CD8-positive, alpha-beta memory T cell (primary cell): ENCODE measurements at places on chromosomes 6 and 20.

DNA sequence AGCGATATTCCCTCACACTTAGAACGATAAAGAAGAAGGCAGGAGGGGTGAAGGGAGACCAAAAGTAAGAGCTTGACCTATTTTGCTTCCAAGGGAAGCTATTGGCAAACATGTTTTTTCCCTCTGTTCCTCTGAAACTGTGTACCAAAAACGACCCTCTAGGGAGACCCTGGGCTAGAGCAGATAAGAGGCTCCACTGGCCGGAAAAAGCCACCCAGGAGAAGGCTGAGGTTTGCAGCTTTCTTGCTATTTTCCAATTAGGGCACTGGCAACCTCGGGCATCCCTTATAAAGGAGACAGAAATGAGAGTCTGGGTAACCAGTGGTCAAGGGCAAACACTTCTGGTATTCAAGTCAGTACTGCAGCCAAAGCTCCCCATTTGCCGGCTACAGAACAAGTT is 168.0 kb downstream of the KIF16B start:
- DNase-seq = no peak

DNA sequence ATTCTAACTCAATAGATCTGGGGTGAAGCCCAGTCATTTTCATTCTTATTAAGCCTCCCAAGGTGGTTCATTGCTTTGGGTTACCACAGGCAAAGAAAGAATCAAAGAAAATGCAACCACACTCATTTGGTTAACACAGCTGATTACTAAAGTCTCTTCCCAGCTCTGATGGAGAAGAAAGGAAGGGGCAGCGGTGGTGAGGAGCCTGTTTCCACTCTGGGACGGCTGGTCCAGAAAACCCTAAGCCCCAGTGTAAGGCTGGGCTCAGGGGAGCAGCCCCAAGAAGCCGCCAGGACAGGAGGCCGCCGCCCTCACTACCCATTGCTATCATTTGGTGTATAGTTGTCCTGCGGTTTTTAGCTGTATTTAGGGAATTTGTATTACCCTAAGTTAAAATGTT is 226.9 kb downstream of the CD83 start:
- no peak for DNase-seq

DNA sequence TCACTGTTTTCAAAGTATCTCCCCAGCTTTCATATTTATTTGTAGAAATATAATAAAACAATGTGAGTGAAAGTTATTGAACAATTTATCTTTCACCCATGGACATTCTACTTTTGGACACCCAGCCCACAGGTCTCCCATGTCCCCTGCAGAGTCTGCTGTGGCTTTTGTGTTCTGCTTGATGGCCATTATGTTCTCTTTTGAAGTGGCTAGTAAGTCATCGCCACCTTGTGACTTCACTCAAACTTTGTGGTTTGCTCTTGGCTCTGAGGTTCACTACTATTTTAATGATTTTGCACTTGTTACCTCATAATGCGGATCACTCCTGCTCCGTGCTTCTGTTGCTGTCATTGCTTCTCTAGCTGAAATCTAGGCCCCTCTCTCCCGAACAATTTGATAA is 10.2 kb upstream of the DEFB113 start:
- DNase-seq = no peak

DNA sequence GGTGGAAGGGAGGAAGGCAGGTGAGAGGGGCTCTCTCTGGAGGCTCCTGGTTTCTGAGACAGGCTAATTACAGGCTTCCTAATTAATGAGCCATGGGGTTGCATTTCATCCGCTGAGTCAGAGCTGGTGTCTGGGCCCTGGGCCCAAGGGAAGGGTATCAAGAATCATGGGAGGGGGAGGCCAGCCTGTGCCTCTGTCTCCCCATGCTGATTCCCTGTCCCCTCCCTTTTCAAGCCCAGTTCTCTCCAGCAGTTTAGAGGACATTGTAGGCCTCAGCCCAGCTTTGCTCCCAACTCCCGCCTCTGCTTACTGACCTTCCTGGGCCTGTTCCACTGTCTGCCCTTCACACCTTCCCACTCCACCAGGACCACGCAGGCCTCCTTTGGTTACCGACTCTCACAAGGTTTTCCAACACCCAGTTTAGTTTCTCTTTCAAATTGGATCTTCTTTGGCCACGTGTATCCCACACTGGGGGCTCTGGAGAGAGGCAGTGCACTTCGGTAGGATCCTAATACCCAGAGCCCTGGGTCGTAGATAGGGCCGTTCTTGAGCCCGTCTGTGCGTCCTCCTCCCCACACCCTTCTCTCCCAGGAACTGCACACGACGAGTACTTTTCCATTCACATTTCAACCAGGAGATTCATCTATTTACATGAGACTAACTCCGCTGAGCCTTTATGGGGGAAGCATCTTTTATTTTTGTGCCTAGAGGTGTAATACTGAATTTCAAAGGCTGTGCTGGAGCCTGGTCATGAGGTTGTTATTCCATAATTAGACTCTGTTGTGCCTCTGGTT is 18.2 kb upstream of the AVP start:
- no peak for DNase-seq

- DNase-seq = no peak
Observed at GRCh38 chr6:82597201-82597600, 233.6 kb downstream of the TPBG start.

- DNase-seq = no peak
Observed at GRCh38 chr6:127939442-127940066, 38.7 kb upstream of the THEMIS start.

DNA sequence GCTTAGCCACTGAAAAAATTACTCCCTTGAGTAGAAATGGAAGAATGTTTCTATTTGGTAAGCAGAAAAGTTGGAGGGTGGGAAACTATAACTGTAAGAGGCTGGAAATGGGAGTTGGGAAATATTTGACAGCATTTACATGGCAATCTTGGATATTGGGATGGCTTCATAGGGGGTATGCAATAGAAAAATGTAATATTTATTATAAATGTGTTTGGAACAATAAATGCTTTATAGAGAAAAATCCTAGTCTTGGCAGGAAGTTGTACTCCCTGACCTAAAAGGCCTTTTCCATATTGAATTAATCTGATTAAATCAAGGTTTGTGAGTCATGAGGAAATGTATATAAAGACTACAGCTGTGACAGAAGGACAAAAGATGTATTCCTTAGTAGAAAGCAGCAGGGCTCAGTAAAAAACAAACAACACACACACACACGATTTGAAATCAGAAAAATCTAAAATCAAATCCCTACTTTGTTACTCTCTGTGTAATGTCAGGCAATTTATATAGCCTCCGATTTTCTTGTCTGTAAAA is 272.3 kb downstream of the CD109 start:
- DNase-seq = no peak

DNA sequence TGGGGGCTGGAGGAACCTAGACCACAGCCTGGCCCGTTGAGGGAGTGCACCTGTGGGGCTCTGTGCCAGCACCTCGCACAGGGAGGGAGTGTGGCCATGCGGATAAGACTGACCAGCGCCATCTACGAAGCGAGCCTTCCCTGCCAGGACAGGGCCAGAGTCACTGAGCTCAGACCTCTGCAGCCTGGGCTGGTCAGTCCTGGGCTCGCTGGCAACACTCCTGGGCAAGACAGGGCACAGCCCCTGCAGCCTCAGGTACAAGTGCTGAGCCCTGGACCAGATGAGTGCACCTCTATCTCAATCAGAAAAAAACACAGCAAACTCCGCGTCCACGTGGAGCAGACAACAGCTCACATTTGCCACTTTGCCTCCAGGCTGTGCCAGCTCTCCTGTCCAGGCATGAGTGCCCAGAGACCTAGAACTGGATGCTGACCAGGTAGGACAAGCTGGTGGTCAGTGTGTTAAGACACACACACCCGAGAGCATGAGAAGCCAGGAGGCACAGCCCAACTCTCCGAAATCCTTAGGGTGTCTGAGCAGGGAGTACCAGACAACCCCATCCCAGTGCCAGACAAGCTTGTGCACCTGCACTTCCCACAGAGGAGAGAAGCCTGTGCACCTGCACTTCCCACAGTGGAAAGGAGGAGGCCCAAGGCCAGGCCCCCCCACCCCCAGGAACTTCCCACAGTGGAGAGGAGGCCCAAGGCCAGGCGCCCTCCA is 4.9 kb downstream of the ARFRP1 start:
- DNase-seq = no peak

GRCh38 chr6:102793752-102794151 is 1400.2 kb downstream of the GRIK2 start:
- DNase-seq = no peak

GRCh38 chr6:28867086-28867409 is 56.7 kb downstream of the TRIM27 start:
- no peak for DNase-seq

DNA sequence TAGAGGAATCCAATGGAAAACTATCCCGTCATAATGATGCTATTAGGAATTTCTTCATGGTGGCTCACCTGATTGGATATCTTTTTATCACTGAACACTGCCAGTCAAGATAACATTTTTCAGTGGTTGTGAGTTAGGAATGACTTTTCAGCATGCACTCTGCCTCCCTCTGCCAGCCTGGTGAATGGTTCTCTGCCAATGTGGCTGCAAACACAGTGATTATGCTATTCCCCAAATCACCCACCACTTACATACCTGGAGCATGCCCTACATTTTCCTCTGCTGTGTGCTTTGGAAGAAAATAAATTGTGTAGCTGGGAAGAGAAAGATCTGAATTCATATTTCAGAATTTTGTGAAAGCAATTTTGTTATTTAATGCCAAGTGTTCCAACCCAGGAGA is 102.6 kb upstream of the LAMP5 start:
- DNase-seq = no peak

DNA sequence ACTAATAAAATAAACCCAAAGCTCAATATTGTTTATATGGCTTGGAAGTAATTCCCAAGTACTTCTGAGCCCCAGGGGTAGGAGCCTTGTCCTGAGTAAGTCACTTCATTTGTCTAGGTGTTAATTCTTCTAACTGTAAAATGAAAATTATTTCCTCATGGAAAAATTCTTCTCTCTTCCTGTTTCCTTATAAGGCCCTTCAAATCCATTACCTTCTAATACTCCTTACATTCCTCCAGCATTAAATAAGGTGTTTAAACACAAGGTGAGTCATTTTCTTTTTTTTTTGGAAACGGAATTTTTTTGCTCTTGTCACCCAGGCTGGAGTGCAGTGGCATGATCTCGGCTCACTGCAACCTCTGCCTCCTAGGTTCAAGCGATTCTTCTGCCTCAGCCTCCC is 41.9 kb downstream of the PRR18 start:
- no peak for DNase-seq

DNA sequence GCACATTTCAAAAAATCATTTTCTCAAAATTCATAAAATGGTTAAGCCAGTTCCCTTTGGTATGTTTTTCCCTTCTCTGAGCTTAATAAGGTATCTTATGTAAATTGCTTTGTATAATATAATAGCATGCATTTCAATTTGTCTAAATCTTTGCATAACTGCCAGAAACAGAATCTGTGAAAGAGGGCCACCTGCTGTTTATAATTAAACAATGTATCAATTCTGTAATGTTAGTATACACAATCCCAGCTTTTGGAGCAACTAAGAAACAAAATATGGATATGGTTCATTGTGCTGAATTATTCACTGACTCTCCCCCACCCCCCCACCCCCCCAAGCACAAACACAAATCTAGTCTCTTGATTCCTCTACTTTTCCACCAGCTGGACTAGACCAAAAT is 54.8 kb downstream of the GPX5 start:
- DNase-seq = no peak

- DNase-seq = no peak
Observed at GRCh38 chr20:46767127-46767761, 57.8 kb downstream of the SLC2A10 start.

DNA sequence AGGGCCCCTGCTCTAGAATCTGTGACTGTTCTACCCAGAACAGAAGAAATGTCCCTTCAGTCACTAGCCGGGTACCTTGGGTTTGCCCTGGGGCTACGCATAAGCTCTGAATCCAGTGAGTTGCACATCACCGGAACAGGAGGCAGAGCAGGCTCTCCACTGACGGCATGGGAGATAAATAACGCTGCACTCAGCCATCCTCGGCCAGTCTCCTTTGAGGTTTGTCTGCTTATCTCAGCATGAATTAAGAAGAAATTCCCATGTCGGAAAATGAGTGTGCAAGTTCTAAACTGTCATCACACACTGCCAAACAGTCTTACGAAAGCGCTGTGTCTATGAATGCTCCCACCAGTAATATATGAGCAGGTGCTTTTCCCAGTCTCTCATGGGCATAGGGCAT is 90.8 kb downstream of the FAM50B start:
- no peak for DNase-seq

GRCh38 chr20:3161316-3162079 is 1.8 kb upstream of the FASTKD5 start:
- DNase-seq = no peak

DNA sequence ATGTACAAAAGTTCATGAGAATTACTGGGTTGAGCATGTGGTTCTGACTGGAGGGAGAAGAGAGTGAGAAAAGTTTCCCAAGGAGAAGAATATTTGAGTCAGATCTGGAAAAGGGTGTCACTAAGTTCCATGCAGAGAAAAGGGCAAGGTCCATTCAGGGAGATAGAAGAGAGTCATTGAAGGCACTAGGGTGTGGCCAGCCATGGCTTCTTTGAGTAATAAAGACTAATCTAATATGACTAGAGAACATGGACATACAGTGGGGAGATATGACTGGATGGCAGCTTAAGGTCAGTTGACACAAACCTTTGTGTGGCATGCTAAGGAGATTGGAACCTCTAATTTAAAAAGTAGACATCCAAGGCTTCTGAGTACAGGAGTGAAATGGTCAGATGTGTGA is 10.7 kb upstream of the SLC17A4 start:
- no peak for DNase-seq

GRCh38 chr6:108720827-108721226 is 127.4 kb upstream of the ARMC2 start:
- no peak for DNase-seq

DNA sequence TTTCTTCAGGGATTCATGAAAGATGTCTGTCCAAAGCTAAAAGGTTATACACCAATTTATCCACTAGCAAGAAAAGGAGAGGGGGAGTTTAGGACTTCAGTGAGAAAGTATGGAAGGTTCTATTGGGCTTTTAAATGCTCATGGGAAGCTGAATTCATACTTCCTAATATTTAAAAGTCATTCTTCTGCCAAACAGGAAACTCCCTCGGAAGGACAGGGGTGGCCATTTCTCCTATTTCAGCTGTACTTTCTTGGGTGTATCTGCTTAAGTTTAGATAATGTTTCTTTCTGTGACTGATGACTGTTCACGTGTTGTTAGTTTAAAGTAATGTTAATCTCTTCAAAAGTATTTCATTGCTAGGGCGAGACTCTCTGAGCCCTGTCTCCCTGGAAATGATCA is 80.5 kb upstream of the IFNGR1 start:
- no peak for DNase-seq

GRCh38 chr6:116450185-116450710 is 10.9 kb upstream of the CALHM6 start:
- DNase-seq = no peak

- DNase-seq = no peak
Observed at GRCh38 chr6:56022678-56023077, 147.3 kb upstream of the BMP5 start.

DNA sequence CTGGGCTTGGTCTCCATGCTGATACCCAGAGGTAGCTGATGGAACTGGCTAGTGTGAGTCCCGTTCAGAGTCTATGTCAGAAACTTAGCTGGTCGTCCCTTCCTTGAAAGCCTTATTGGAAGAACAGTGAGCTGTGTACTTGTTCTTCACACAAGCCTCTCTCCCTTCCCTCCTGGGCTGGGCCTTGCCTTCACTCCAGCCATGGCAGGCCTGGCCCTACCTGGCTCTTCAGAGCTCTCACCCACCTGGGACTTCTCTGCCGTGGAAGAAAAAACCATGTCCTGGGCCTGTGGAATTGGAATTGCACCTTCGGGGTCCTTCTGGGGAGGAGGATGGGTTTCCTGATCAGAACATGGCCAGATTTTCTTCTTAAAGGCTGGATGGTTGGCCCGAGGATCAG is 20.3 kb upstream of the ZNF831 start:
- DNase-seq = no peak
